Fibroblast of gingiva (primary cell): ENCODE measurements at places on chromosomes 3 and 15.

- DNase-seq, result no peak
Observed at GRCh38 chr15:64050281-64051092, 4.2 kb upstream of the DAPK2 start.

- no peak for DNase-seq
Observed at GRCh38 chr3:171933441-171933840, 90.3 kb downstream of the TMEM212 start.

- DNase-seq, result no peak
Observed at GRCh38 chr15:99999282-100000070, 266.2 kb upstream of the LYSMD4 start.

GRCh38 chr15:43749690-43750345 lies 3.6 kb downstream of the PDIA3 start:
- no peak for DNase-seq

DNA sequence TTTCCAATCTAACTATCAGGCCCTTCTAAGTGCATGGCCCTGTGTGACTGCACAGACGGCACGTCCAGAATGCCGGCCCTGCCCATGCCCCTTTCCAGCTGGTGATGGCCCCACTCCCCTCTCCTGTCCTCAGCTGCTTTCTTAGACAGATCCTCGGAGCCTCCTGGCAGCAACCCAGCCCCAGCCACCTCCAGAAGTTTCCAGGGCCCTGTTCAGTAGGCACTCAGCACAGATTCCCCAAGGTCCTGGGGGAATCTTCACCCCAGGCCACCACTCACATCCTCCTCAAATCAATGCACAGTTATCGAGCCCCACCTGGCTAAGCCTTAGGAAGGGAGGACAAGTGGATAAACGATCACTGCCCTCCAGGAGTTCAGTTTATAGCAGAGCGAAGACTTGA lies 1.4 kb upstream of the CRABP1 start:
- no peak for DNase-seq

- peak; percentile 95 for DNase-seq
Observed at GRCh38 chr15:101251830-101252820, at the start of gene CHSY1. Gene CHSY1 (minus strand): TSS chr15:101252048. CDS start chr15:101251456, 592 bp downstream.

- no peak for DNase-seq
Observed at GRCh38 chr3:66479532-66479947, 21.3 kb downstream of the LRIG1 start.

DNA sequence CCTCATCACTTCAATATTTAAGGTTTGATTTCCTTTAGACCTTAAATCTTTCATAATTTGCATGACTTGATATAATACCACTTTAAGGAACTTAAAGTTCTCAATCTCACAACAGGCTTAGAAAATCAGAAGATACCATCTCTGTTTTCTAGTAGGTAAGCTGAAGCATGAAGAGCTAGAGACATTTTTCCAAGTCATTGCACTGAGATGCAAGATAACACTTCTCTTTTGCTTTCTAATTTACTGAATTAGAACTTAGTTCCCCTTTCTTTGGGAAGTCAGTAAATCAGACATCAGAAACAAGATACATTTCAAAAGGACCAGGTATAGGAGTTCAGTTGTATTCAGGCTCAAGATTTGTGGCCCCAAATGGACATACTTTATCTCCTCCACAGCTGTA lies 79.7 kb downstream of the DZIP3 start:
- DNase-seq, result no peak

DNA sequence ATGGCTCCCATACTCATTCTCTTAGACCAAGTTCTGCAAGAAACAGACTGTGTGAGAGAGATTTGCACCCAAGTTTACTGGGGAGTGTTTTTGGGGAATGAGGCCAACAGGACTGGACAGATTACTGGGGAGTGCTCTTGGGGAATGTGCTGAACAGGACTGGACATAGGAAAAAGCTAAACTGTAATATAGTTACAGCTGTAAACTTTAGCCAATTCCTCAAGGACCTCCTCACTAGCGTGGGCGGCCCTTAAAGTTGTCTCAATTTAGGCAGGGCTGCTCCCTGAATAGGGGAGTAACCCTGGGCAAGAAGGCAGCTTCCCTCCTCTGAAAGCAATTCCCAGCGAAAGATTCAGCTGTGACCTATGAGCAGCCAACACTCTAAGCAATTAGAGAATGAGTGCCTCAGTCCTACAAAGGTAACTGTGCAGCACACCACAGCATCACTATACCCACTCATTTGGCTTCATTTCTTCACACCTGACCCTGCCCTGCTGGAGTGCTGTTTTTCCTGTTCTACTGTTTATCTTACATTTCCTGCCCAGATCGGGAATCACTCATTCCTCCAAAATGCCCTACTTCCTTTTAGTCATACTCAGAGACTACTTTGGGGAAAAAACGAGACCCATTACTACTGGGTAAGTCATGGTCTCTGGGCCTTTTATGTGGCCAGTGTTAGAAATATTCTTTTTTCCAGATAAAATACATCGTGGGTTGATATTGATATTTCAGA lies 41.3 kb upstream of the TRIM42 start:
- DNase-seq, result no peak

GRCh38 chr15:31347067-31347975 lies 20.7 kb downstream of the KLF13 start:
- DNase-seq, result no peak

GRCh38 chr3:184630861-184631471 lies 69.4 kb downstream of the EPHB3 start:
- DNase-seq, result no peak

GRCh38 chr15:48397841-48398240 lies 66.6 kb downstream of the DUT start:
- no peak for DNase-seq

DNA sequence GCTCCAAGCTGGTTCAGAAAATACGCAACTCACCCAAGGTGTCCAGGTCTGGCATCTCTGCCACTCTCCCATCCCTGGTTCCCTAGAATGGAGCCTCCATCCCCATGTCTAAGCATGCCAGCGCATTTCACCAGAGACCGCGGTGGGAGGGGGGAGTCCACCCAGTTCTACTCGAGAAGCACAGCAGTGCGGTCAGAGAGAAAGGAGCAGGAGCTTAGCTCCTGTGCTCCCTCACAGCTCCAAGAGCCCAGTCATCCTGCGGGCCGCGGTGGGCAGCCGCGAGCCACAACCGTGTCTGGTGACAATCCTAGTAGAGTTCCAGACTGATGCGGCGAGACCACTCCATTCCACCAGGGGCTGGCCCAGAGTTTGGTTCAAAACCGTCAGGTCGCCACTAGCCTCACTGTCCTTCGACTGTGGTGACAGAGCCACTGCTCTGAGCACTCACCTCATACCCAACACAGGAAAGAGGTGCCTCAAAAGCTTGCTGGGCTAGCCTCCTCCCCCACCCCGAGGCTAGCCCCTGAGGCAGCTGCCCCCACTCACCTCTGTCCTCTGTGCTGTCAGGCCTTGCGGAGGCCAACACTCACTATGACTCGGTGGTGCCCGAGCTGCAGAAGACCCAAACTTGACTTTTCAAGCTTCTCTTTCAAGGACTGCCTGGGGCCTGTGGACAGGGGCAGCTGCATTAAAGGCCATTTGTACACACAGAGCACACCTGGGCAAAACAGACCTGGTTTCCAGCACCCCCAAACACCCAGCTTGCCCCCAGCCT lies 185.4 kb downstream of the XXYLT1 start:
- DNase-seq, result no peak

DNA sequence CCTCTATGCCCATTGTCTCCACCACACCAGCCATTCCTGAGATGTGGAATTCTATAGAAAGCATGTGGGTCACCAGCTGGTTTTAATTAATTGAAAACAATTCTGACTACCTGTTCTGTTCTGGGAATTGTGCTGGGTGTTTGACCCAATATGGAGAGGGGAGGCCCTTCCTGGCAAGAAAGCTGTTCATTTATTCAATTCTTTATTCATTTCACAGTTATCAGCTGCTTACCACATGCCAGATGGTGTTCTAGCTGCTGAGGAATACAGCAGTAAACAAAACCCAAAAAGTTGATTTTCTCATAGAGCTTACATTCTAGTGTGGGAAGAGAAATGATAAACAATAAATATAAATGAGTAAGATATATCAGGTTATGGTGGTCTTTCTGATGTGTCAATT lies 296.1 kb upstream of the RASGRP1 start:
- DNase-seq, result no peak

DNA sequence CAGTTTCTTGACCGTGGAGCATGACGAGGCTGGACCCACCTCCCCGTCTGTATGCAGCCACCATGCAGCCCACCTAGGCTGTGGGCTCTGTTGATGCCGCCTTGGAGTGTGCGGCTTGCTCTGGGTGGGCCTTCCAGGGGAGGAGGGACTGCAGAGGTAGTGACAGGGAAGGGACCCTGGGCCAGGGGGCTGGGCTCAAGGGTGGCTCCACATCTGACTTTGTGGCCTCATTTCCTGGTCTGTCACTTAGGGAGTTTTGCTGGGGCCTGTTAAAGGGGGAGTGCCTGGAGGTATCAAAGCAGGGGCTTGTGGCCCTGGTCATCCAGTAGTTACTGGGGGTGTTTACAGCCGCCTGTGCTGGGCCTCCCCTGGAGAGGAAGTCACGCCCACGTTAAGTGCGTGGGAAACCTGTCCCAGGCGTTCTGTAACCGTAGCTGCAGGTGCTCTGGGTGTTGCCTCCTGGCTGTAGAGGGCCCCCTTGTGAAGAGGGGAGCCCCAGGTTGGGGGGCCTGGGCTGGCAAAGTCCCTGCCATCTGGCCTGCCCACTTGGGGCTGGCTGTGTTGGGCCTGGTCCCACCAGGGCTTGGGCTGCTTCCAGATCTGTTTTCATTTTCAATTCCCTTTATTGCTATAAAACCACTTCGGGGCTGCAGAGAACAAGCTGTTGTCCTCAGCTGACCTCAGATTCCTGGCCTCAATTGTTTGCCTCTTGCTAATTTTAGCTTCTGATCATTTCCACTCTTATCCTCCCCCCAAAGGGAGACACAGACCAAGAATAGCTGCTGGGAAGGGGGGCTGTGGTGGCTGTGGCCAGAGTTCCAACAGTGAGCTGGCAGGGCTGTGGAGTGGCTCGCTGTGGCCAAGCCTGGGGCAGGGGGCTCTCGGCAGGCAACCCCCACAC lies 26.5 kb downstream of the KLF13 start:
- peak; percentile 94 for DNase-seq

DNA sequence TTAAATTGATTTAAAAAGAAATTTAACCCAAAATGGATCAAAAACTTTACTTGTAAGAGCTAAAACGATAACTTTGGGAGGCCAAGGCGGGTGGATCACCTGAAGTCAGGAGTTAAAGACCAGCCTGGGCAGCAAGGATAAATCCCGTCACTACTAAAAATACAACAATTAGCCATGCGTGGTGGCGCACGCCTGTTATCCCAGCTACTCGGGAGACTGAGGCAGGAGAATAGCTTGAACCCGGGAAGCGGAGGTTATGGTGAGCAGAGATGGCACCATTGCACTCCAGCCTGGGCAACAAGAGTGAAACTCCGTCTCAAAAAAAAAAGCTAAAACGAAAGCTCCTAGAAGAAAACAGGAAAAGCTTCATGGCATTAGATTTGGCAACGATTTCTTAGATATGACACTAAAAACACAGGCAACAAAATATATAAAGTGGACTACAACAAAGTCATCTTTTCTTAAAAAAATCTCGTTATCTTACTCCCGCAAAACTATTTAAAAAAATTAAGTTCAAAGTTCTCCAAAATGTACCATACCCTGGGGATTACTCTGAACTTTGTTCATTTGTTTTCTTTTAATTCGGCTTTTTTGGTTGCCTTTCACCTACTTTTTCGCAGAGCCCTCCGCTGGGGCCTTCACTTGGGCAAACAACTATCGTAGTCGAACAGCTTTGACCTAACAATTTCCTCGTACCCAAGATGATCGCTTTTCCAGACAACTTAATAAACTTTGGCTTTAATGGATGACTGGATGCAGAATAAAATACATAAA lies 2.9 kb downstream of the HDDC3 start:
- peak; percentile 11 for DNase-seq

DNA sequence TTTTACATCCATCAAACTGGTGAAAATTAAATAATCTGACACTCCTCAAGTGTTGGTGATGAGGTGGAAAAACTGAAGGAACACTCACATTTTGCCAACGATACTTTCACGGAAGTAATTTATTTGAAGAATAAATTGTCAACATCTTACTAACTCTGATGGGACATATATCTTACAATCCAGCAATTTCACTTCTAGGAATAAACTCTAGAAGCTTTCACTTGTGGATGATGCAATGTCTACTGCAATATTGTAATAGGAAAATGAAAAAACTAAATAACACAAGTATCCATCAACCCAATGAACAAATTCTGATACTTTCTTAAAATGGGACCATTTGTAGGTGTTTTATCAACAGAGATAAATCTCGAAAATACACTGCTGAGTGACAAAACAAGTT lies 16.2 kb upstream of the LIPC start:
- no peak for DNase-seq
